ENCODE measurements at places on chromosomes 7 and 10.

DNA sequence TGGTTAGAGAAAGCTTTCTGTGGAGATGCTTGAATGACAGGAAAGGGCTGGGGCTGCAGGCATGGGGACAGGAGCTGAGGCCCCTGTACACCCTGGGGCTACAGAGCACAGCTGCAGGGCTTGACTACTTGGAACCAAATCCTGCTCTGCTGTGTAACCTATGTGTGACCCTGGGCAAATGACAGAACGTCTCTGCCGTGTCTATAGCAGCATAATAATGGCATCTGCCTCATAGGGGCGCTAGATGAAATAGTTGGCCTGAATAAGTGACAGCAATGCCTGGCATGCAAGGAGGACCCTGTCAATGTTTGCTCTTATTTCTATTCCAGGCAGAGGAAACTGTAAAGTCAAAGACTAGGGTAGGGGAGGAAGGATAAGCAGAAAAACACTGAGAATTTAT, 254.0 kb downstream of the USP6NL start:
- DNase-seq, result no peak

- no peak for DNase-seq
Measured at GRCh38 chr7:66859794-66860645, 61.0 kb upstream of the TMEM248 start.

GRCh38 chr10:123897146-123897545, 5.5 kb upstream of the CPXM2 start:
- no peak for DNase-seq

- no peak for DNase-seq
Measured at GRCh38 chr10:91941426-91941825, 17.9 kb downstream of the BTAF1 start.

DNA sequence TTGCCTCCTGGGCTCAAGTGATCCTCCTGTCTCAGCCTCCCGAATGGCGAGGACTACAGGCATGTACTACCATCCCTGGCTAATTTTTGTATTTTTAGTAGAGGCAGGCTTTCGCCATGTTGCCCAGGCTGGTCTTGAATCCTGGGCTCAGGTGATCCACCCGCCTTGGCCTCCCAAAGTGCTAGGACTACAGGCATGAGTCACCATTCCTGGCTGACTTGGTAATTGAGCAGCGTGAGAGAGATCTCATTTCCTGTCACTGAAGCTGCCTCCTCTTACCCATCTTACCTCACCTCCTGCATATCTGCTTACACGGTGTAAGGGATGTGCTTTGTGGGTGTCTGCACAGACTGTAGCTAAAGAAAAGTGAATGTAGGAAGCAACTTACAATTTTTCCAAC, 9.7 kb downstream of the IFIT3 start:
- no peak for DNase-seq

DNA sequence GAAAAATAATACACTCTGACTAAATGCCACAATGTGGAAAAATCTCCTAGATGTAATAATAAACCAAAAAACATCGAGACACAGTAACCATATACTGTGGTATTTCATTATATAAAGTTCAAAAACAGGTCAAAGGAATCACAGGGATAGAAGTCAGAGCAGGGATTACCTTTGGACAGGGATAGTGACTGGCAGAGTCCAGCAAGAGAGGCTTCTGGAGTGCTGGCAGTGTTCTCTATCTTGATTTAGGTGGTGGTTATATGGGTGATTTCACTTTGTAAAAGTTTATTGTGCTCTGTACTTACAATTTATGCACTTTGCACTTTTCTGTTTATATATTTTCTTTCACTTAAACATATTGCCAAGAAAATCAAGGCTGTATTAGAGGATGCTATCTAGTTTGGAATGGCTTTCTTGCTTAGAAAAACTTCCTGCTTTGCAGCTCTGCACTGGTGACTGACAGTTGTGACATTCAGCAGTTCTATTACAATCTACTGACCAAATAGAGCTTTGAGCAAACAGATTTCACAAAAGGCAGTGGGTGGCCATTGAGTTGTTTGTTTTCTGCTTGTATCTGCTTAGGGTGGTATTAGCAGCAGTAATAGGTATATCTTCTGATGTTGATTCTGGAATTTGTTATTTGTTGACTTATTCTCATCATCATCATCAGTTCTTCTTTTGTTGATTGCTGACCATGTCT, 263.6 kb upstream of the LRGUK start:
- no peak for DNase-seq

- no peak for DNase-seq
Measured at GRCh38 chr10:70300461-70300860, 16.7 kb upstream of the NPFFR1 start.

GRCh38 chr7:30396389-30396788, 82.2 kb downstream of the NOD1 start:
- no peak for DNase-seq

- DNase-seq, result no peak
Measured at GRCh38 chr7:115125312-115125711, 203.4 kb downstream of the MDFIC start.

GRCh38 chr10:121566755-121567154, 31.5 kb downstream of the FGFR2 start:
- no peak for DNase-seq

DNA sequence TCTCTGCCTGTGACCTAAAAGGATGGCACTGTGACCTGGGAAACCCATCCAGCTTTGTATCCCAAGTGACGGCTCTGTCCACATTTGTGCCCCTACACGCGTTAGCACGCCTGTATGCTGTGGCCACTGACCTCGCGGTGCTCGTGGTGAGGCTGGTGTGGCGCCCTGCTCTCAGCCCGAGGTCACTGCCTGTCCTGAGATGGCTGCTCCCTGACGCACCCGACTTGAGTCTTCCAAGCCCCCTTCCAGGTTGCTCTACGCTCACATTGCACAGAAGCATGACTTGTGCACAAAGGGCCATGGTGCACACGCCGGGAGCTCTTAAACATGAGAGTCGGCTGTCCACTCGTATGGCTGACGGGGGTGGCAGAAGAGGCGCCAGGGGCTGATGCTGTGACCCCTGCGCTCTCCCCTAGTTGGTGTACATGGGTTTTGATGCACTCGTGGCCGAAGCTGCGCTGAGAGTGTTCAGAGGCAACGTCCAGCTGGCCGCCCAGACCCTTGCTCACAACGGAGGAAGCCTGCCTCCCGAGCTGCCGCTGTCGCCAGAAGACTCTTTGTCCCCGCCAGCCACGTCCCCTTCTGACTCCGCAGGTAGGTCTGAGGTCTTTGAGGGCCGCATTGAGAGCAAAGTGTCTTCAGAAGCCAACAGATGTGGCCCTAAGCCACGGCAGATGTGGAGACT, 33.5 kb downstream of the WDR86 start:
- DNase-seq, result no peak

DNA sequence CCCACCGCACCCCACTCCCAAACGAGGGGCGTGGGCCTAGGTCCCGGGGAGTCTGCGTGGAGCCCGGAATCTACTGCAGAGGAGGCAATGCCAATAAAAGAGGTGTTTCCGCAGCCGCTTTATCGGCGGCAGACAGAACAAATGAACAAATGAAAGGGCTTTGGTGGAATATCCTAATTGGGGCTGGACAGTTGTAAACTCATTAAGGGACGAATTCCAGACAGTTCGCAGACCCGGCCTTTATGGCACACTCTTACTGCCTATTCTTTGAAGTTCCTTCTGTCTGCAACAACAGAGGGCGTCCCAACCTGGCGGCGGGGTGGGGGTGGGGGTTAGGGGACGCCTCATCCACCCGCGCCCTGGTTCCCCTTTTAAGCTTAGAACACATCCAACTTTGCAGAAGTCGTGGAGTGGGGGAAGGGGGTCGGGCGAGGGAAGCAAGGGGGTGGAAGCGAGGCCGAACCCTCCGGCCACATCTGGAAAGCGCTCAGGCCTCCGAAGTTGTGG, 4.1 kb downstream of the HOXA9 start:
- DNase-seq, result peak; percentile 76

GRCh38 chr10:119370972-119371703, 163.8 kb downstream of the GRK5 start:
- DNase-seq, result no peak

- DNase-seq, result peak; percentile 15
Measured at GRCh38 chr10:42962110-42962901, 114.6 kb upstream of the RET start.

DNA sequence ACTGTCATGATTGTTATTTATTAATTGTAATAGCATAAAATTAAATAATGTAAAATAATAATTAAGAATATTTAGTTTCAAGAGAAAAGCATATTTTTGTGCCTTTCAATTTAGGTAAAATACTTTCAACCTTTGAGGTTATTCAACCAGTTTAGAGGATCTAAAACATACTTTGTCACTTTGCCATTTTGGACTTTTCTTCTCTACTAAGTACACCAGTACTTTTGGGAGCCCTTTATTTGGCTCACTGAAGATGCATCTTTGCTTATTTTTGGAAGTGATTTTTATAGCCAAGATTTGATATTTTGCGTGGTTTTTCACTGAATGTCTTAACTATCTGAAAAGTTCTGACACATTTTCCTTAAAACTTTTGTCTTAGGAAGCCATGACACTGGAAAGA, 860.5 kb downstream of the SORCS1 start:
- DNase-seq, result no peak

GRCh38 chr10:101050208-101051069, 11.3 kb upstream of the KAZALD1 start:
- DNase-seq, result peak; percentile 81

DNA sequence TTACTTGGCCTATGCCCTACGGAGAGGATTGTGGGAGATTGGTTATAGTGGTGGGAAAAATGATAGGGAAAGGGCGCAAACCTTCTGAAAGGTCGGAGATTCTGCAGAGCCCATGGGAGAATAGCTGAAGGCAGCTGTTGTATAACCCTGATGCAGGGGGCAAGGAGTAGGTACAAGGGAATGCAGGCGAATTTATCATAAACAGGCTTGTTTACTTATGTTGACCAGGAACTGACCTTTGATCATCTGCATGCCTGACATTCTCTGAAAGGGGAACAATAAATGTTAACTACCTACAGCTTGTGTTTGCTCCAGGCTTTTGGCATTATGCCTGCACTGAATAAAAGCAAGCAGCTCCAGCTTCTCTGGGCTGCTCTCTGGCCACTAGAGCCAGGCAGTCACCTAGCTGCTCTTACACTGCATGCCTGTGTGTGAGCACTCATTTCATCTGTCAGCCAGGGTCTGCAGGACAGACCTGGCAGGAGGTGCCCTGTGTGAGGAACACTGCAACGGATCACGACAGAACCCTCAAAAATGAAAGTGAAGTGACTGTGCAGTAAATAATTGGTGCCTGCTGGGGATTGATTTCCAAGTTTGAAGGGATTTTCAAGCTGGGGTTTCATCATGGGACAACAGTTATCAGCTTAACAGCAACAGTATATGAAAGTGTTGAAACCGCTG, 31.1 kb upstream of the ABCA13 start:
- peak; percentile 81 for DNase-seq
